ENCODE measurements at places on chromosomes 2 and 18.

GRCh38 chr2:234254783-234255521 lies 204.4 kb downstream of the SPP2 start:
- no peak for DNase-seq

GRCh38 chr18:76246590-76246989 lies 248.5 kb downstream of the ZNF516 start:
- no peak for DNase-seq

DNA sequence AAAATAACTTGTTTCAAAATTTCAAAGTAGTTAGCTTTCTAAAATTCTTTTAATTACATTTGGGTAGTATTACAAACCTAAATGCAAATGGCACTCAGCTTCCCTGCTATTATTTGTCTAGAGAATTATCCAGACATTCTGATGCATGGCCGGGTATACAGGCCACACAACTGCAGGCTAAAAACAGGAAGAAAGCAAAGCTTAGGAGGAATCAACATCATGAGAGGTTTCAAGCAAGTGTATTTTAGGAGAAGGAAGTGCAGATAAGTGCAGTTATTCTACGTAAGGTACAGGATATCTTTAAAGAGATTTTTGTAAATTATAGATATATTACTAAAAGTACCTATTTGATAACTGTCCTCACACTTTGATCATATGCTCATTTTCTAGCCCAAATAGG lies 46.8 kb upstream of the RNU4ATAC start:
- DNase-seq, result no peak

- no peak for DNase-seq
Measured at GRCh38 chr2:232854082-232854481, 16.0 kb upstream of the SNORC start.

DNA sequence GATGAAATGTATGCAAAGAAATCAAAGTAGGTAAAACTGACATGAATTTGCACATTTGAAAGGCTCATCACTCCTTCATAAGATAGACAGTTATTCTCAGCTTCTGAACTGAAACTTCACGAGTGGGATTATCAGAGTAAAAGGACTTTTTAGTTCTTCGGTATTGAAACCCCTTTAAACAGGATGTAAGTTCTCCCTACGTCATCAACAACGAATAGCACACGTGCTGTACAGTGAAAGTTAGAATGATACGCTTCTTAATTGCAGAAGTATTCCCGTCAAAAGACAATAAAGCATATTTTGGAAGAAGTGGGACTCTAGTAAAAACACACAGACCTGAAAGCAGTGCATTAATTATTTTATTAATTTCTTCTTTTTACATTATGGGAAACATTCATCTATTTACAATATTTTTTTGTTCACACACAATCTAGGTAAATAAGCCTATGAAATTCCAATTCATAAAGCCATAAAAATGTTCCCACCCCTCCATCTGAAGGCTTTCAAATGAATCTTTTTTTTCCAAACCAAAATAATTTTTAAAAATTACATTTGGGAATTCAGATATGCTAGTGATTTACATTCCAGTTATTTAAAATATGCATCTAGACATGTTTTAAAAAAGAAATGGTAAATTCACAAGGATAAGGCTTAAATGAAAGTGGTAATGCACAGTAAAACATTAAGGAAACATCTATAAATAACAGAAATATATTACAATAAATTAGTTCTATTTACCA lies 45.9 kb downstream of the TGIF1 start:
- no peak for DNase-seq

- DNase-seq, result no peak
Measured at GRCh38 chr2:128303911-128304310, 14.8 kb downstream of the HS6ST1 start.

DNA sequence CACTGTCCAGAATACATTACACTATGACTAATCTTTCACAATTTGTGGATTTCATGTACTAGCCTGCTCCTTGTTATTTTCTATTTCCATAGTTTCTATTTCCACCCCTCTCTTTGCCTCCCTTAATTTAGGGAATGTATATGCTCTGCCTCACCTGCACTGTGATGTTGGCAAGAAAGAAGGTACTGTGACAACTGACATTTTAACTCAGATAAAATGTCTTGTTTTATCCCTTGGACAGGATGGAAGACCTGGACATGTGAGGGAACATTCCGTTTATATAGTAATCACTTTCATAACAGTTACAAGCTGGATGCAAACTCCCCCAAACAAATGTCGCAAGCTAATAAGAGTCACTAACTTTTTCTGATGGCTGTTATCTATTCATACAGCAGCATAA lies 21.5 kb upstream of the DSG3 start:
- DNase-seq, result no peak

DNA sequence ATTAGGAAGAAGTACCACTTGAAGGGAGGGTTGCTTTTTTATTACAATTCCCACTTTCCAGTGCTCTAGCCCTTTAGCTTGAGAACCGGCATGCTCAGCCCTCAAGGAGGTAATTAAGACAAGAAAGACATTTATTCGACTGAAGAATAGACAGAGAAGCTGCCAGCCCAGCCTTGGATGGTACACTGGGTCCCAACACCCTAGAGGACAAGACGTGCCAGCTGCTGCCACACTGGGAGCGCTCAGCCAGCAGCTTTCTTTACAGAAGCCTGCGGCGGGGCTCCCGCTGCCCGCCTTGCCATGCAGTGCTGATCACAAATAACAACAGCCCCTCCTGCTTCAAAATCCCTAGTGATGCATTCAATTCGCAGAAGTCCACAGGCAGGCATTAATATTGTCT lies 746.3 kb upstream of the RAB6C start:
- DNase-seq, result no peak

DNA sequence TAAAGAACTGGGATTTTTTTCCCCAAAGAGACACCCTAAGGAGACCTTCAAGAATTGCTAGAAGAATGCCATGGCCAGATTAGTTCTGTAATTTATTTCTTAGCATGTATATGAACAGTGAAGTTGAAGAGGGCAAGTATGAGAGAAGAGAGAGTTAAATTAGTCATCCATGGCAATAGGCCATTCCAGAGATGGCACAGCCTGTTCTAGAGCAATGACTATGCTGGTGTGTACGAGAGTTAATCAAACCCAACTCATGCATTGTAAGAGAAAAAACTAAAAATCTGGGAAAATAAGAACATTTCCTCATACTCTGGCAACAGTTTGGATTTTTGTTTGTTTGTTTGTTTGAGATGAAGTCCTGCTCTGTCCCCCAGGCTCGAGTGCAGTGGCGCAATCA lies 112.1 kb upstream of the PIK3C3 start:
- no peak for DNase-seq
